ACHN (cell line): ENCODE measurements at places on chromosomes 16 and 17.

DNA sequence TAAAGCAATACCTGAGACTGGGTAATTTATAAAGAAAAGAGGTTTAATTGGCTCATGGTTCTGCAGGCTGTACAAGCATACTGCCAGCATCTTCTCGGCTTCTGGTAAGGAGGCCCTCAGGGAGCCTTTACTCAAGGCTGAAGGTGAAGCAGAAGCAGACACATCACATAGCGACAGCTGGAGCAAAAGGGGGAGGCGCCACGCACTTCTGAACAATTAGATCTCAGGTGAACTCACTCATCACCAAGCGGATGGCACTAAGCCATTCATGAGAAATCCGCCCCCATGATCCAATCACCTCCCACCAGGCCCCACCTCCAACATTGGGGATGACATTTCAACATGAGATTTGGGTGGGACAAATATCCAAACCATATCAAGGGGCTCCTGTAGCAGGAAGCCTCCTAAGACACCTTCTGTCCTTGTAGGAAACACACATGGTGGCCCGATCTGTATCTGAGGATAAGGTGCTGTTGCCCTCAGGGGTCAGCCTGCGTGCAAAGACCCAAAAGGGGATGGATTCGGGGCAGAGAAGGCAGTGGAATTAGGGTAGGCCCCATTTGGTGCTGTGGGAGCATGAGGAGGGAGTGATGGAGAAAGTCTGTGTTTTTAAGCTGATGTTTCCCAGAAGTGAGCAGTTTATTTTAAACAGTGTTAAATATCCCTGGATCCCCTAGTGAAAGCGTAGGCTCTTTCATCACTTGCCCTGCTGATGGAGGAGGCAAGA is 23.0 kb downstream of the IL21R start:
- no peak for DNase-seq

DNA sequence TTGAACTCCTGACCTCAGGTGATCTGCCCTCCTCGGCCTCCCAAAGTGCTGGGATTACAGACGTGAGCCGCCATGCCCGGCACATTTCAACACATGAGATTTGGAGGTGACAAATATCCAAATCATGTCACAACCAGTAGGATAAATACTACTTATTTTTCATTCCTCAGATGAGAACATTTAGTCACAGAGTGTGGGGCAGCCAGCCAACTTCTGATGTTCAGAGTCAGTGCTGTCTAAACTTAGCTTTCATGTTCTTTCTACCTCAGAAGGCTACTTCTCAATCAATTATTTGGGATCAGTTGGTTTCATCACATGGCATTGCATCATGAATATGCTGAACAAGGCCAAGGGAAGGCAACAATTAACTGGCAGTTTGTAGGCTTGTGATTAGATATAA is 134.5 kb downstream of the CDH13 start:
- DNase-seq, result peak; percentile 37

- no peak for DNase-seq
Measured at GRCh38 chr17:27343977-27344607, 50.2 kb downstream of the WSB1 start.

- no peak for DNase-seq
Measured at GRCh38 chr17:74332017-74332650, 6.1 kb downstream of the KIF19 start.

DNA sequence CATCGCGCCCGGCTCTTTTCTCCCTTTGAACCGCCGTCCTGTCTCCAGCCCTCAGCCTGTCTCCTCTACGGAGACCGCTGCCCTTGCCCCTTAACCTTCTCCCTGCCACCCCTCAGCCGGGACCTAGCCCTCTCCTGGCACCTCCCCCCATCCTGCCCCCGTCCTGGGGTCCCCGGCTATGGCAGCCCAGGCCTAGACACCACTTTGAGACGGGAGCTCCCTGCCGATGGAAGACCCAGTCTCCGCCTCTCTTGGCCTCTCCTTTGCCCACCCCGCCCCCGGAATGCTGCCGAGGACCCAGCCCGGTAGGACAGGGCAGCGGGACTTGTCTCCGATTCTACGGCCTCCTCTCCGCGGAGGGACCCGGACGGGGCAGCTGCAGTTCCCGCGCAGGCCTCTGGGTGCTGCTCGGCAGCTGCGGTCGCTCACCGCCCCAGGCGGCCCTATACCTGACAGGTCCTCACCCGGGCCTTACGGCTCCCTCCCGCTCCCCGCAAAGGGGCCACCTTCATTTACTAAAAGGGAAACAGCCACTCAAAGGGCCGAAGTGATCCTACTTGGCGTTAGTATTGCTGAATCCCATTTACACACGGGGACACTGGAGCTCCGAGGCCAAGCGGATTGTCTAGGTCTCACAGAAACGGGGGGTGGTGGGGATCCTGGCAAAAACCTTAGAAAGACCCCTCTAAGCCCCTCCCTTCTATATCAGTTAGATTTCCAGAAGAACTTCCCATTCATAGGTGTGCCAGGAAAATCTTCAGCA is 32.6 kb upstream of the TAC4 start:
- DNase-seq, result peak; percentile 73

- DNase-seq, result peak; percentile 97
Measured at GRCh38 chr17:7836596-7837407, 2.8 kb downstream of the KDM6B start.

DNA sequence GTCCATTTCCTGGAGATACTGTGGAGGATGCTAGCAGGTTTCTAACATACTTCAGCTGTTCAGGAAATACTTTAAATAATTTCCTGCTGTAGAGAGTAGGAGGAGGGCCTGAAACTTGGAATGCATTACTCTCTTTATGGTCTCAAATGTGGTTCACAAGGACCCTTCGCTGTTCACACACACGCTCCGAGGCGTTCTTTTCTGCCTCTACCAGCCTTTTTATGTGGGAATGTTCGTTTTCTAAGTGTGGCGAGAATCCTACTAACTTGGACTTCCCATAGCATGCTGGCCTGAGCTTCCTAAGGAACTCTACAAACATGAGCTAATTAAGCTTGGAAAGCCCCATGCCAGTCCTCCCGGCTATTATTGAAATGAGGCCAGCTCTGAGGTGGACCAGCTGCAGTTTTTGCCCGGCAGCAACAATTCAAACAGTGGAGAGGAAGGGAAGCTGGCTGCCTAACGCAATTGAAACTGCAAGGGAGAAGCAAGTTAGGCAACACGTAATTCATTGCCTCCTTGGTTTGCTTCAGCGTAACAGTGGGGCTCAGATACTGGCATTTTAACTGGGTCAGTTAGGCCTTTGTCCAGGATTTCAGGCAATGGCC is 18.9 kb downstream of the KPNA2 start:
- no peak for DNase-seq

- DNase-seq, result no peak
Measured at GRCh38 chr17:12431188-12431587, 234.5 kb upstream of the MYOCD start.
